ENCODE measurements at places on chromosomes 2 and 18. TPM values are rescaled to one million over a fixed set of nuclear protein-coding genes. Genes with fewer than 3 reads are reported as not detected.

DNA sequence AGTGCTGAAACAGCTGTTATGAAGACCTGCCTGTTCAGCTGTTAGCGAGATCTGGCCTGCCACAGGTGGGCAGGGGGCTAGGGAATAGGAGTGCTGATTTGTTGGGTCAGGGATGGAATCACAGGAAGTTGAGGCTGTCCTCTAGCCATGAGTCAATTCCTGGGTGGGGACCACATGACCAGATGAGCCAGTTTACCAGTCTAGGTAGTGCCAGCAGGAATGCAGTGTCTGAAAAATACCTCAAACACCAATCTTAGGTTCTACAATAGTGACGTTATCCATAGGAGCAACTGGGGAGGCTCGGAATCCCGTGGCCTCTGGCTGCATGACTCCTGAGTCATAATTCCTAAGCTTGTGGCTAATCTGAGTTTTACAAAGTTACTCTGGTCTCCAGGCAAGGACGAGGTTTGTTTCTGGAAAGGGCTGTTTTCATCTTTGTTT, 44.9 kb downstream of the DYSF start:
- DNase-seq: peak; percentile 83

- no peak for DNase-seq
Measured at GRCh38 chr2:155651851-155652250, 680.7 kb downstream of the NR4A2 start.

EFHD1 gene
- total RNA-seq: not detected

GPR155 gene
- total RNA-seq: 23.3 TPM

DNA sequence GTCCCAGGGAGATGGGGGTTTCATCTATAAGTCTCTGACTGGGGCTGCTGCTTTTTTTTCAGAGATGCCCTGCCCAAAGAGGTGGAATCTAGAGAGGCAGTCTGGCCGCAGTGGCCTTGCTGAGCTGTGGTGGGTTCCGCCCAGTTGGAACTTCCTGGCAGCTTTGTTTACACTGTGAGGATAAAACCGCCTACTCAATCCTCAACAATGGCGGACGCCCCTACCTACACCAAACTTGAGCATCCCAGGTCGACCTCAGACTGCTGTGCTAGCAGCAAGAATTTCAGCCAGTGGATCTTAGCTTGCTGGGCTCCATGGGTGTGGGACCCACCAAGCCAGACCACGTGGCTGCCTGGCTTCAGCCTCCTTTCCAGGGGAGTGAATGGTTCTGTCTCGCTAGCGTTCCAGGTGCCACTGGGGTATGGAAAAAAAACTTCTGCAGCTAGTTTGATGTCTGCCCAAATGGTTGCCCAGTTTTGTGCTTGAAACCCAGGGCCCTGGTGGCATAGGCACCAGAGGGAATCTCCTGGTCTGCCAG, 152.6 kb upstream of the CYP26B1 start:
- no peak for DNase-seq

GRCh38 chr2:171629113-171629512, 58.2 kb upstream of the DYNC1I2 start:
- no peak for DNase-seq

DNA sequence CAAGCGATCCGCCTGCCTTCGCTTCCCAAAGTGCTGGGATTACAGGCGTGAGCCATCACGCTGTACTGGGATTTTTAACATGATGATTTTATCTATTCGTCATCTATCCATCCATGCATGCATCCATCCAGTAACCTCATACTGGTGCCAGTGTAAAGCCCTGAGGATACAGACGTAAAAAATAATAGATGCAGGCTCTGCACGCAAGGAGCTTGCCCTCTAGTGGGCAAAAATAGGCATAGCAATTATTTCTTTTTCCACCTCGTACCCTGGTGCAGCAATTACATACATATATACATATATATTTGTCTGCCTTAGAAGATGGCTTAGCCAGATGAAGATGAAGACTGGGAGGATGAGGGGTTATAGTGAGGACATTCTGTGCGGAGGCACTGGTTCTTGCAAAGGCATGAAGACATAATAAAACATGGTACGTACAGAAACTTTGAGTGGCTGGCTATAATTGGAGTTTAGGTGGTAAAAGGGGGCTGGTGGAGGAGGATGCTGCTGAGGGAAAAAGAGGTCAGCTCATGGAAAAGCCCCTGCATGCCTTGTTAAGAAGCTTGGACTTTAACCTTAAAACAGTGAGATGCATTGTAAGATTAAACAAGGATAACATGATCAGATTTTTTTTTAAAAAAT, 19.6 kb upstream of the RPIA start:
- no peak for DNase-seq

- no peak for DNase-seq
Measured at GRCh38 chr18:76408480-76409067, 86.5 kb downstream of the ZNF516 start.

- DNase-seq: no peak
Measured at GRCh38 chr2:57878171-57878865, 168.3 kb upstream of the VRK2 start.

- DNase-seq: no peak
Measured at GRCh38 chr2:179201869-179202268, 62.8 kb downstream of the SESTD1 start.

TUBA3E gene
- not detected for total RNA-seq

CHRNG gene
- not detected for total RNA-seq

ST6GAL2 gene
- not detected for total RNA-seq

TRIM43 gene
- not detected for total RNA-seq

SERPINB7 gene
- 0.99 TPM for total RNA-seq

- peak; percentile 28 for DNase-seq
Measured at GRCh38 chr2:133780099-133780996, 212.1 kb upstream of the NCKAP5 start.

DNA sequence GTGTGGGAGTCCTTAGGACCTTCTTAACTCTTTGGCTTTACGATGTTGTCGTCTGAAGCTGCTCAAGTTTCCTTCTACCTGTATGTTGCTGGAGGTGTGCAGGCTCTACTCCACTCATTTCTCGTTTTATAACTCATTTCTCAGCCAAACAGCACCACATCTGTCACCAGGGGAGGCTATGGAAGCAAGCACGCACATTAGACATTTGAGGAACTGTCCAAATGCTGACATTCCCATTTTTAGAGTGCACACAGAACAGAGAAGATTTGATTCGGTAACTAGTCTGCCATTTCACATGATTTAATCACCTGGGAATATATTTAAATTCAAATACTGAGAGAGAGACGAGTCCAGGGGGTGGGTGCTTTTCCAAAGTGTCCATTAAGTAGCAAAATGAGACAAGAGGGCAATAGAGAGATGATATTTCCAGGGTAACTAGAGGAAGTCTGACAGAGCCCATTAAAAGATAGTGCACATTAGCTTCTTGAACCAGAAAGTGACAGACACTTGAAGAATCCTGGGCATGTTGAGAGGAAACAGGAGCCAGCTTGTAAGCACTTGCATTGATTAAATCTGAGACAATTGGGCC, 793.3 kb downstream of the TDRD15 start:
- DNase-seq: no peak

DNA sequence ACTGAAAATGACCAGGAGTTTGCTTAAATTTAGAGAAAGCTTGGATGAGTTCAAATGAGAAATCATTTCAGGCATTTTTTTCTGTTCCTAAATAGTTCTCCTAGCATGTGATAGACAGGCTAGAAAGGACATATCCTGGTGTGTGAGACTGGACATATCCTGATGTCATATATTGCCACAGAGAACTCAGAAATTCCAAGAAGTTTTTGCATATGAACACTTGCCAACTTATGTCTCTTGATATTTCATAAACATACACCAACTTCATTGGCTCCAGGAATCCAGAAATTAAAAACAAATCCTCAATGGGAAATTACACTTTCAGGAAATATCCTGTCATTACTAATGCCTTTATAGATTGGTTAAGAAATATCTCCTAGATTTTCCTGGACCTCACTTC, 2.9 kb upstream of the SERPINB4 start:
- DNase-seq: no peak

SRD5A2 gene
- not detected for total RNA-seq

DNA sequence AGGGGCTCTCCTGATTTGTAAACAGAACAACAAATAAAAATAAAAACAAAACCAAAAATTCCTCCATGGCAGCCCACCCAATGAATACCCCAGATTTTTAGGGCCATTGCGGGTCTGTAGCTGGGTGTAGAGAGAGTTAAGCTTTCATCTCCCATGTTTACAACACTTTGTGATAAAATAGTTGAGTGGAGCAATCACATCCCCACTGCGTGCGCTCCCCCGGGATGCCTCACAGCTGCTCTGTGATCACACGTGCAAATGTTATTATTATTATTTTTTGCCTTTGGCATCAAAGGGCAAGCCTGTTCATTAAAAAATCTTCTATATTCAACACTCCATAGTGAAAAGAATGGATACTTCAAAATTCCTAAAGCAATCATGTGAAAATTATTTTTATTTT, 118.0 kb downstream of the MBP start:
- DNase-seq: no peak

GPBAR1 gene
- not detected for total RNA-seq

GRCh38 chr2:195823206-195823605, 166.2 kb downstream of the SLC39A10 start:
- DNase-seq: no peak

NDUFAF7 gene
- total RNA-seq: 15.8 TPM

ZSCAN30 gene
- total RNA-seq: 19.7 TPM

GRCh38 chr2:23351388-23352141, 33.4 kb upstream of the KLHL29 start:
- DNase-seq: peak; percentile 72

DNA sequence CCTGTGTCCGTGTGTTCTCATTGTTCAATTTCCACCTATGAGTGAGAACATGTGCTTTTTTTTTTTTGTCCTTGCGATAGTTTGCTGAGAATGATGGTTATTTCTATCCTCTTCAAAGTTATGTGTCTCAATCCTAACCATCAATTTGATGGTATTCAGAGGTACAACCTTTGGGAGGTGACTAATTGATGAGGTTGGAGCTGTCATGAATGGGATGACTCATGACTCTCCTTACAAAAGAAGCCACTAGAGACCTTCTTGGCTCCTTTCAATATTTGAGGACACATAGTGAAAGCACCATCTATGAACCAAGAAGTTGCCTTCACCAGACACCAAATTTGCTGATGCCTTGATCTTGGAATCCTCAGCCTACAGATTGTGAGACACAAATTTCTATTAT, 677.1 kb upstream of the DDX18 start:
- no peak for DNase-seq

GRCh38 chr2:137182071-137182470, 416.7 kb downstream of the THSD7B start:
- no peak for DNase-seq

DNA sequence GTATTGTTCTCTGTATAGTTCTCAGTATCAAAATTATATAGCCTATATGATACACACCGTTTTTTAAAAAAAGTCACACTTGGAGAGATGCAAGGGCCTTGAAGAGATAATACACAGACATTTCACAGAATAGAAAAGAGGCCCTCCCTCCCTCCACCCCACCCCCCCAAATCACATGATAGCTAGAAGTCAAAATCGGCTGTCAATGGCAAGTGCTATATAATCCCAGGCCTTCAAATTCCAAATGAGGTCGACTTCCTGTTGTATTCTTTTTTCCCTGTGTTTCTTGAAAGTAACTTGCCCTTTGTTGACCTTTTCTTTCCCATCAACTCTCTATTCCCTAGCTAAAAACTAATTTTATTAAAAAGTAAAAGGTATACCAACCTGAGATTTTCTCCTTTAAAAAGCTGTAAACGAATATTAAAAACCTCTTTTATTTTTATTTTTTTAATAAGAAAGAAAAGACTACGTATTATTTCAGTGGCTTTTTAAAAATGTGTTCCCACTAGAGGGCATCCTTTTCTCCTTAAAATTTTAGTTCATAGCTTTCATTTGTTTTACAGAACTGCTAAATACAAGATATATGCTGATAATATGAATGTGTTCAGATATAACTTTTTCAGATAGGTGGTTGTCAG, 46.6 kb downstream of the KCMF1 start:
- no peak for DNase-seq

Data from MG63 (cell line).